ENCODE measurements at places on chromosomes 1 and 21.
A peak's percentile ranks its signal among the peaks of the same experiment; 100 is the strongest.

DNA sequence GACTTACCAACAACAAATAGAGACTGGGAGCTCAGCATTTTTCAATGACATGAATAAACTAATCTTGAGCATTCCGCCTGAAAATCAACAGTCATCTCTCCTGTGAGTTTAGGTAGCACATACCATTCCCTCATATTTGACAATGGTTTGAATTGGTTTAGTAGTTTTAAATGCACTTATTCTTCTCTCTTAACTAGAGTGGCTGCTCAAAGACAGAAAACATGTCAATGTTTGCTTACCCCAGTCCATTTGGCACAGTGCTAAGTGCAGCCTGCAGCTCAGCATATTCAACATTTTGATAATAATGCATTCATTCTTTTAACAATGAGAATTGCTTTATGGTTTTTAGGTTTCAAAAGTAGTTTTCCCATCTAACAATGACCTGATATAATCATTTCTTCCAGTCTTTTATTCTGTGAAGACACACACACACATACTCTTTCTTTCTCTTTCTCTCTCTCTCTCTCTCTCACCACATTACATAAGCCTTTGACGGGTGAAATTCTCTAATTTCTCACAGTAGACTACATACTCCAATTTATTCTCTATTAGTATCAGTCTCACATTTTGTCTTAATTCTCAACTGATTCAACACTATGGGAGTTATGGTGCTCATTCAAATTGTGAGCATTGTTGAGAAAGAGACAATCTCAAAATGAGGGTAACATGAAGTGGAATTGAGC lies 432.3 kb downstream of the LRRIQ3 start:
- DNase-seq = no peak

DNA sequence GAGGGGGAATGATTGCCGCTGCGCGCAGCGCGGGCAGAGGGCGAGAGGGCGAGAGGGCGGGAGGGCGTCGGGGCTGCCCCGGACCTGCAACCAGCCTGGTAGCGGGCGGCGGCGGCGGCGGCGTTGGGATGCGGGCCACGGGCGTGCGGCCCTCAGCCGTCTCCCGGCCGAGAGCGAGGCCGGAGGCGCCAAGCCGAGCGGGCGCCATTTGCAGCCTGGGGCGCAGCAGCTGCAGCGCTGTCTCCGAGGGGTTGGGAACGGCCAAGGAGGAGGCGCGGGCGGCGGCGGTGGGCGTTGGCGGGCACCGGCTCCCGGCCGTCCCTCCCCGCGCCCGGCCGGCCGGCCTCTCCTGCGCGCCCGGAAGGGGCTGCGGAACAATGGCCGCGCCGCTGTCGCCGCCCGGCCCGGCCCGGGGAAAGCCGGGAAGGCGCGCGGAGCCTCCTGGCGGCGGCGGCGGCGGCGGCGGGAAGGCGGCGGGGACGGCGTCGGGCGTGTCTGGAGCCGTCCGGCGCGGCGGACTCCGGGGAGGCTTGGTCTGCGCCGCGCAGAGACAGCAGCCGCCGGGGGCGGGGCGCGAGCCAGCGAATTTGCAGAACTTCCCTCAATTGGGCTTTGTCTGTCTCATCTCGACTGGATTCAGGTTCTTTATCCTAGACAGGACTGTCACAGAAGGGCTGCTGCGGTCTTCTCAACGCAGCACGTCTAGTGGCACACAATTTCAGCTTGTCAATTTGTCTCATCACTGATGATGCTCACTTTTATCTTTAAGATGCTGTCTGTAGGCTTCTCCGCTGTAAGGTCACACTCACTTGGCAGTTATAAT lies 35.7 kb downstream of the ZBTB8B start:
- DNase-seq = peak; percentile 60

GRCh38 chr1:2607641-2608091 lies 21.1 kb downstream of the PRXL2B start:
- DNase-seq = no peak

DNA sequence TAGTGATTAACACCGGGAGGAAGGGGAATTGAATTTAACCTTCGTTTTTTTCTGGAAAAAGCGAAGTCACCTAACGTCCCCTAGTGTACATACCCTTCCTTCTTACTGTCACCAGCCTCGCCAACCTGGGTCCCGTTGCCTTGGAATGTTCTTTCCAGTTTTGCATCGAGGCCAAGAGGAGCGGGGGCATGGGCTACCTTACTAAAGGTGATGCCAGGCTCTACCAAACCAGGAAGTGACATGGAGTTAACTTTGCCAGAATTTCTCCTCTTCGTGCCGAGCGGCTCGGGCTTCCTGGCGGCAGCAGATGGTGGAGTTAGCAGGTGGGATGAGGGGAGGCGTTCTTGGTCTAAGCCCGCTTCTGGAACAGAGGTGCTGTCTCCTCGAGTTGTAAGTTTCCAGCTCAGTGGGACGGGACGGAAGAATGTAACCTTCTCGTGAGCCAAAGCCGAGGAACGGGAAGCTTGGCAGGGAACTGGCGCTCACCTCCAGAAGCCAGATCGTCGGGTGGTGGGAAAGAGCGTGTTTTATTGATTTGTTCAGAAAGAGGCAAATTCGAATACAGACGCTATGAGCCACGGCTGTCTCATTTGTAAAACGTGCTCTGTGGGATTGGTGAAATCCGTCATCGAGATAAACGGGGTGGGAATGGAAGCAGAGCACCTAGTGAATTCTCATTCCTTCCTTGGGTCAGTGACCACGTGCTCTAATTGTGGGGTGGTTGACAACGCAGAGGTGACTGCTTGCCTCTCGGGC lies 486 bp downstream of the NIPAL3 start:
- peak; percentile 37 for DNase-seq

DNA sequence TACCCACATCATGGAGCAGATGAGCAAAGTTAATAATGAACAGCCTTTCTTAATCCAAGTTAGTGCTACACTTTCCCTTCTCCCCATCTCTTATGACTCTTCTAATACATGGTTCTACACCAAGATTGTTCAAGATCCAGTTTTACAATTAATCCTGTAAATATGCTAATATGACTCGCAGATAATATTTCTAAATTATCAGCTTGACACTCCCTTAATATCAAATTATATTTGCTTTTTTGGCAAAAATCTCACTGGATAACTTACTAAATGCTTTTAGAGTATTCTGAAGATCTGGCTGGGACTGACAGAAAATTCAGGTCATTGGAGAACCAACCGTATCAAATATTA lies 24.4 kb upstream of the CR1L start:
- DNase-seq = no peak

- DNase-seq = no peak
These were observed 111.8 kb downstream of the GDAP2 start for GRCh38 chr1:117817629-117818028.
